ENCODE measurements at places on chromosomes 3 and 15. TPM values are rescaled to one million over a fixed set of nuclear protein-coding genes. Genes with fewer than 3 reads are reported as not detected.

Gene SLC22A13
- total RNA-seq: 0.77 TPM

Gene OR5K4
- total RNA-seq: not detected

Gene ITIH1
- not detected for total RNA-seq

Gene TEX55
- not detected for total RNA-seq

Gene CTDSPL
- 80.6 TPM for total RNA-seq

DNA sequence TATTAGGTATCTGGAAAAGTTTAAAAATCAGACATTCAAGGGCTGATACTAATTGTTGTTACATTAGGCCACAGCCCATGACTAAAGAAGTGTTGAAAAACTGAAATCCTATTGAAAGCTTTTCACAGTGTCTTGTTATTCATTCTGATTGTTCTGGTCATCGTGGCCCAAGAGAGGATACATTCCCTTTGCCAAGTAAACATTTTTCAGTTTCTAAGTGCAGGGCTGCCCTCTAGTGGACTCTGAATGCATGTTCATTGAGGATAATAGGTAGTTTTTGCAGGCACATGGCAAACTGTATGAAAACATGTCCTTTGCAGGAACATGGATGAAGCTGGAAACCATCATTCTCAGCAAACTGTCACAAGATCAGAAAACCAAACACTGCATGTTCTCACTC is 181.1 kb downstream of the MYRIP start:
- DNase-seq: peak; percentile 52

DNA sequence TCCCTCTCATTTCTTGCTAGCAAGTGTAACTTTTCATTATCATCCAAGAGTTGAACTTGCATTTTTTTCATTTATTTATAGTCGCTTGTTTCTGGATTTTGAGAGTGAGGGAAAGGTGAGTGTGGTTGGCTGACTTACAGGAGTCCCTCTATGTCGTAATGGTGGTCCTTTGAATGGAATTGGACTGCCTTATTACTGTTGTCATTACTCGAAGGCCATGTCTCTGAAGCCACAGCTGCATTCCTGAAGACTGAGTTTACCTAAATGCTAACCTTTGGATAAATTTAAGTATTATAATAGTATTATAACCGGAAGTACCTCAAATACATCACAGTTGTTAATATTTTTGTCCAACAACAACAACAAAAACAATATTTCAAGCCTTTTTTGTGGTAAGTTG is 488.9 kb downstream of the GABRG3 start:
- DNase-seq: no peak

DNA sequence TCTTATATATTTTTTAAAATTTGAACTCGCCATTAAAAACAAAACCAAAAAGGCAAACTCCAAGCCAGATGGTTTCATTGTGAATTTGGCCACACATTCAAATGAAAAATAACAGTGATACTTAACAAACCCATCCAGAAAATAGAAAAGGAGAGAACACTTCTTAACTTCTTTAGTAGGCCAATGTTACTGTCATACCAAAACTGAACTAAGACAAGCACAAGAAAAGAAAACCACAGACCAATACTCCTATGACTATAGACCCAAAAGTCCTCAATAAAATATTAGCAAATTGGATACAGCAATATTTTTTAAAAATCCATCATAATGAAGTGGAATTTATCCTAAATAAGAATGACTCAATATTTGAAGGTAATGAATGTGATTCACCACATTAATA is 73.5 kb upstream of the ALDH1A3 start:
- no peak for DNase-seq

DNA sequence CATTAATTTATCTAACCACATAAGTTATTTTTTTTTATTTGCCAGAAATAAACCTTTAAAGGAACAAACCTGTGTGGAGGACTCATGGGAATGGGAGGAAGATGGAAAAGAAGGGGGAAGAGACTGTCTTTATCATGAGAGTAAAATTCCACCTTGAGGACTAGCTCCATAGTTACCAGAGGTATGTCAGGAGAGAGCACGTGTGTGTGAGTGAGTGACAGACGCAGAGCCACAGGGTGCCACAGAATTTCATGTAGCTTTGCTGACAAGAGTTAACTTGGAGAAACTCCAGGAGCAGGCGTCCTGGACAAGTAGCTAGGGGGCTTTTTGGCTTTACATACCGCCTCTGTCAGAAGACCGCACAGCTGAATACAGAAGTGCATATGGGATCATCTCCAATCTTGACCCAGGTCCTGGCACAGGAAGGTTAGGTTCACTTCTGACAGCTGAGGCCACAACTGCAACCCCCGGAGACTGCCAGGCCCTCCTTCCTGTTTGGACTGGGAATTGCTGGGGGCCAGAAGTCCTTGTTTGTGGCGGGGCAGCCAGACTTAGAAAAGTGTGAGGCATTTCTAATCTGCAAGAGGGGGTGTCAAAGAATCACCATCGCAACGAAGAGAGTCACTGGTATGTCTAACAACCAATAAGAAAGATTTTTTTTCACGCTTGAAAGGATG is 197.8 kb upstream of the TPM1 start:
- no peak for DNase-seq

- no peak for DNase-seq
Measured at GRCh38 chr15:85750319-85751290, 44.1 kb downstream of the KLHL25 start.

DNA sequence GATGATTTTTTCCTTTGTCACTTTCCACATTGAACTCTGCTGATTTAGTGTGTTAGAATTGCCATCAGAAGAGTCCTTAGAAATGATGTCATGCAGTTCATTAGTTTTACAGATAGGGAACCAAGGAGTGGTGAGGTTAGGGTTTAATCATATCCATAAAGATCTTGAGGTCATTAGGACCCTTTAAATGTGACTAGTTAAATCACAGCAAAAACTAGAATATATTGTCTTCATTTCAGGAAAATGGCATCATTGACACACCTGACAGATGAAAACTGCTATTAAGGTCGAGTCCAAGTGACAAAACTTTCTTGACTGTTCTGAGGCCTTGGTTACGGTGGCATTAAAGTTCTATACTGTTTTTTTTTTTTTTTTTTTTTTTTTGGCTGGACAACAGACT is 50.5 kb downstream of the MBNL1 start:
- DNase-seq: no peak

DNA sequence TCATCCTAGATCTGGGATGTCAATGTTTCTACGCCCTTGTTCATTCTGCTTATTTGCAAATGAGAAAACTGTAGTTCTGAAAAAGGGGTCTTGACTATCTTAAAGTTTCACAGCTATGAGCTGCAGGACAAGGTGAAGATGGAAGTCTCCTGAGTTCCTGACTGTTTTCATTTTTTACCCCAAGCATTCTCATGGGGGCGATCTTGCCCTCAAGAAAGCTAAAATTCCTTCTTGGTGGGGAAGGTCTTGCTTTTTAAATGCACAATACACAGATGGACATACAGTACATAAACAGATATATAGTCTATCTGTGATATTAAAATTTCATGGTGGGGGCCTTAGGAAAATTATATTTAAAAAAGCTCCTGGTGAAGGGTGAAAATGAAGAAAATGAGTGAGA is 32.4 kb downstream of the MASP1 start:
- DNase-seq: no peak

GRCh38 chr15:100189319-100189718 is 152.5 kb downstream of the ADAMTS17 start:
- no peak for DNase-seq

All from bronchial epithelial cell (primary cell).